Tibial artery (tissue), 4 donors: ENCODE measurements at places on chromosomes 12 and 14.

GRCh38 chr14:69539631-69540410 lies 34.9 kb downstream of the CCDC177 start:
- H3K4me3 ChIP-seq, result no peak overlapping the region
- peak; percentile 73 for DNase-seq
- no peaks in the 10 kb centered on the region for H3K4me1 ChIP-seq

DNA sequence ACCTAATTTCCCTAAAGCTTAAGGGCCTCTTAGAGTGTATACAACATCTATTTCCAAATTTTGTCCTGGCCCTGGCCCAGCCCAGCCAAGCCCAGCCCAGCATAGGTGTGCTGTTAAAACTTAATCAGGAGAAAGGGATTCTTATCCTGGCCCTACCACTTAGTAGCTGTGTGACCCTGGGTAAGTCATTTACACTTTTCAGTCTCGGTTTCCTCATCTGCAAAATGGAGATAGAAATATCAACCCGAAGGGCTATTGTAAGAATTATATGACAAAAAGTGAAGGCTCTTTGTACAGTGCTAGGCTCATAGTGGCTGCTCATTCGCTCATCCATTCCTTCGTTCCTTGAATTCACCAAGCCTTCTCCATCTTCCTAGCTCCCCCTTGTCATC lies 442 bp downstream of the ERG28 start:
- no peaks in the 10 kb centered on the region for H3K27me3 ChIP-seq
- peak overlapping the region; percentile 86 for H3K27ac ChIP-seq
- peak overlapping the region; percentile 90 for H3K4me3 ChIP-seq

DNA sequence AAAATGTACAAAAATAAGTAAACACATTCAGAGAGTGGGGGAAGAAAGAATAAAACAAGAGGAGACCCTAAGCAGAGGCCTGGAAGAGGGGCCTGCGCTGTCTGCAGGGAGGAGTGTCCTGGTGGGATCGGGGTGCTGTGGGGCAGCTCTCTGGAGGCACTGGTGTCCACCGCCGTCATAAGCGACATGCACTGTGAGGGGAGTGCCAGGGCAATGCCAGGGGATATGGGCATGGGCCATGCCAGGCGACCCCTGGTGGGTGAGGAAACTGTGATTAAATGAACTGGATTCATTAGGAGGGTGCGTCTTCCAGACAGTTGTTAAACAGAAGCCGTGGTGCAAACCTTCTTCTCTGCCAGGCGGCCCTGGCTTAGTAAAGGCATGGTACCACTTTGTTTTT lies 116.6 kb downstream of the PIWIL1 start:
- H3K4me3 ChIP-seq, result no peak overlapping the region
- DNase-seq, result no peak
- no peaks in the 10 kb centered on the region for H3K4me1 ChIP-seq
- H3K27ac ChIP-seq, result no peak overlapping the region
- no peaks in the 10 kb centered on the region for H3K36me3 ChIP-seq

DNA sequence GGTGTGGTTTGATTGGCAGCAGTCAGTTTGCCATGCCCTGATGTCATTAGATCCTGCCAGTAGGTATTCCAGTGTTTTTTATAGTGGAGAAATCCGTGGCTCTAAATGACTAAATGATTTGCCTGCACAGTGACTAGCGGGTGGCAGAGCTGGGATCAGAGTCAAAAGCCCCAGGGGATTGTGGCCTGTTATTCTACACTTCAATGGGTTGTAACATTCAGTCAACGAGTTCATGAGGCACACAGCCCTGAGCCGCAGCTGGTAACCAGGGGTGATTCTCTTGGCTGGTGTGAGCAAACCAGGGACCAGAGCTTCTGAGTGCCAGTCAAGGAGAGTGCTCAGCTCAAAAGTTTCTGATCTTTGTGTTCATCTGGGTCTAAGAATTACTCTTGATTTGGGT lies 1.8 kb downstream of the MYH6 start:
- no peak overlapping the region for H3K27ac ChIP-seq
- H3K27me3 ChIP-seq, result peaks cover 59% of the 10 kb centered on the region
- H3K4me1 ChIP-seq, result no peaks in the 10 kb centered on the region
- no peak for DNase-seq
- H3K36me3 ChIP-seq, result no peaks in the 10 kb centered on the region

DNA sequence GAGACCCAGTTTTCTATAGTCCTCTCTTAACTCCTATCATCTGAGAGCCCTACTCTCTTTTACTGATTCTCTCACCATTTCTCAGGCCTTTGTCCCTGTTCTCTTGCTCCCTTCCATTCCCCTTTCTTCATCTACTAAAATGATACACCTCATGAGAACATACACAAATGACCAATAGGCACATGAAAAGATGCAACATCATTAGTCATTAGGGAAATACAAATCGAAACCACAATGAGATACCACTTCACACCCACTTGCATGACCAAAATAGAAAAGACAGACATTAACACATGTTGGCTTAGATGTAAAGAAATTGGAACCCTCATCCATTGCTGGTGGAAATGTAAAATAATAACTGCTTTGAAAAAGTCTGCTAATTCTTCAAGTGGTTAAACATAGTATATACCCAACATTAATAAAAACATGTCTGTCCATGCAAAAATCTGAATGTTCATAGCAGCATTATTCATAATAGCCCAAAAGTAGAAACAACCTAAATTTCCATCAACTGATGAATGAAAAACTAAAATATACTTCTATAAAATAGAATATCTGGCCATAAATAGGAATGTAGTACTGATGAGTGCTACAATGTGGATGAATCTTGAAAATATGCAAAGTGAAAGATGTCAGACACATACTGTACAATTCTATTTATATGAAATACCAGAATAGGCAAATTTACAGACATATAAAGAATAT lies 66.0 kb downstream of the DENND5B start:
- H3K4me3 ChIP-seq, result no peak overlapping the region
- H3K27me3 ChIP-seq, result no peaks in the 10 kb centered on the region
- DNase-seq, result no peak
- no peak overlapping the region for H3K27ac ChIP-seq
- H3K36me3 ChIP-seq, result no peaks in the 10 kb centered on the region
- no peaks in the 10 kb centered on the region for H3K4me1 ChIP-seq

GRCh38 chr12:75308279-75308678 lies 21.8 kb downstream of the CAPS2 start:
- no peak overlapping the region for H3K4me3 ChIP-seq
- DNase-seq, result no peak
- no peak overlapping the region for H3K27ac ChIP-seq
- no peaks in the 10 kb centered on the region for H3K4me1 ChIP-seq
- peaks cover 13% of the 10 kb centered on the region for H3K36me3 ChIP-seq

- H3K4me3 ChIP-seq, result no peak overlapping the region
- peaks cover 5% of the 10 kb centered on the region for H3K36me3 ChIP-seq
- H3K27me3 ChIP-seq, result no peaks in the 10 kb centered on the region
- DNase-seq, result no peak
Observed at GRCh38 chr14:51697848-51698247, 46.1 kb downstream of the FRMD6 start.

DNA sequence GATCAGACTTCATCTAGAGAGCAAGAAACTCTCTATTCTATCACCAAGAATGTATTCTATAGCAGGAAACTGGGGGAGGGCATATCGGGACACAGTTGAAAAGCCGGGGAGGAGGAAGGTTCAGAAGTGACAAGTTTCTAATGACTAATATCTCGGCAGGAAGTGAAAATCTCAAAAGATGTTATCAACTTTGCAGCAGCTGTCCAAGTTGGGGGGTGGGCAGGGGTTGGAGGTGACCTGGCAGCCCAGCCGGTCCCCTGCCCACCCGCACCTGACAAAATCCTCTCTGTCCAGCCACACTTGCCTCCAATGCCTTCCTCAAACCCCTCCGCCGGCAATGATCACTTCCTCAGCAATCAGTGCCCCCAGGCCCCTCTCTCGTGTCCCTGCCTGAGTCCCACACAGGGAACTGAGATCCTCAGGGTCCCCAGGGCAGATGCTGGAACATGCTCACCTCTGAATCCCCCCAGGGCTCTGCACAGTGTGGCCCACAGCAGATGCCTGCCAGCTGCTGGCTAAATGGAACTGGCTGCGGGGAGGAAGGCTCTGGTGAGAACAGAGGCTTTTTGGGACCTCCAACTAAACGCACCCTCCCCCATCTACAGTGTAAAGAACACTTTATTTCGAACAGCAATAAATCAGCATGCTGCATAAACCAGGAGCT lies 43.9 kb downstream of the CCDC88C start:
- H3K4me3 ChIP-seq, result no peak overlapping the region
- H3K27me3 ChIP-seq, result no peaks in the 10 kb centered on the region
- no peak for DNase-seq
- H3K36me3 ChIP-seq, result no peaks in the 10 kb centered on the region

- no peaks in the 10 kb centered on the region for H3K4me1 ChIP-seq
- DNase-seq, result no peak
- H3K27ac ChIP-seq, result no peak overlapping the region
- H3K4me3 ChIP-seq, result no peak overlapping the region
- no peaks in the 10 kb centered on the region for H3K36me3 ChIP-seq
Observed at GRCh38 chr12:130595566-130595965, 120.5 kb downstream of the RIMBP2 start.
